ENCODE measurements at places on chromosomes 13 and 19.

DNA sequence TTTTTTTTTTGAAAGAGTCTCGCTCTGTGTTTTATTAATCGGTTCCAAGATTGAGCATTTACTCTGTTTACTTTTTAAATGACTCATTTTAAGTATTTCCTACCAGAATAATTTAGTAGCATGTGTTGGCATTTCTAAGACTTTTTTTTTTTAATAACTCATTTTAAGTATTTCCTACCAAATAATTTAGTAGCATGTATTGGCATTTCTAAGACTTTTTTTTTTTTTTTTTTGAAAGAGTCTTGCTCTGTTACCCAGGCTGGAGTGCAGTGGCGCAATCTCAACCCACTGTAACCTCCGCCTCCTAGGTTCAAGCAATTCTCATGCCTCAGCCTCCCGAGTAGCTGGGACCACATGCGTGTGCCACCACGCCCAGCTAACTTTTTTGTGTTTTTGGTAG, 13.1 kb downstream of the SETDB2 start:
- DNase-seq: peak; percentile 10

DNA sequence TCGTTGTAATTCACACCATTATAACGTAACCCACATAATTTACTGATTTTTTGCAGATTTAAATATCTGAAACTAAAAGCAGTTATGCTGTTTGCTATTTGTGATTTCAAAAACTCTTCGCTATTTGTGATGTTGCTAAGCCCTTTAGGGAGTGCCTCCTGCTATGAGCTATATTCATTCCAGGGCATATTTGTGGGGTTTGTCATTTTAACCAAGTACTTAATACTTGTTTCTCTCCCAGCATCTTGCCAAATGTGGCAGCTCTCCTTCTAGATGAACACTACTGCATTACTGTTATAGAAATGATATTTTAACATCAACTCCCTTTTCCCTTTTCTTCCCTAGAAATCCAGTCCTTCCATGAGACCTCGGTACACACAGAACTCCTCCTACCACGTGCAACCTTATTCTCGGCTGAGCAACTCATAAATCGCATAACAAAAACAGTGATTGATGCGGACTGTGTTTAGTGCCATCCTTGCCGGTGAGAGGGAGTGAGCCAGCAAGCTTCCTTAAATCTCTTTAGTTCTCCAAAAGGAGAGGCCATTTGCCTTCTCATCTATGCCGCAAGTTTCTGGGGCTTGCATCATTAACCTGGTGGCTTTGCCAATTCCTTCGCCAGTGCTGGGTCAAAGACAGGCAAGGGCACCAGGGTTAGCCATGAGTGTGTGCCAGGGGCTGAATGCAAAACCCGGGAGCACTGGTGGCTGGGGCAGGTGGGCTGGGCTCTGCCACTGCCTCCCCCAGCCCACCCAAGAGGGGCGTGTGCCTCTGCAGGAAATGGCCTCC, 33.4 kb downstream of the RFX2 start:
- peak; percentile 82 for DNase-seq

- no peak for DNase-seq
Observed at GRCh38 chr19:45820413-45821102, 5.5 kb upstream of the RSPH6A start.

DNA sequence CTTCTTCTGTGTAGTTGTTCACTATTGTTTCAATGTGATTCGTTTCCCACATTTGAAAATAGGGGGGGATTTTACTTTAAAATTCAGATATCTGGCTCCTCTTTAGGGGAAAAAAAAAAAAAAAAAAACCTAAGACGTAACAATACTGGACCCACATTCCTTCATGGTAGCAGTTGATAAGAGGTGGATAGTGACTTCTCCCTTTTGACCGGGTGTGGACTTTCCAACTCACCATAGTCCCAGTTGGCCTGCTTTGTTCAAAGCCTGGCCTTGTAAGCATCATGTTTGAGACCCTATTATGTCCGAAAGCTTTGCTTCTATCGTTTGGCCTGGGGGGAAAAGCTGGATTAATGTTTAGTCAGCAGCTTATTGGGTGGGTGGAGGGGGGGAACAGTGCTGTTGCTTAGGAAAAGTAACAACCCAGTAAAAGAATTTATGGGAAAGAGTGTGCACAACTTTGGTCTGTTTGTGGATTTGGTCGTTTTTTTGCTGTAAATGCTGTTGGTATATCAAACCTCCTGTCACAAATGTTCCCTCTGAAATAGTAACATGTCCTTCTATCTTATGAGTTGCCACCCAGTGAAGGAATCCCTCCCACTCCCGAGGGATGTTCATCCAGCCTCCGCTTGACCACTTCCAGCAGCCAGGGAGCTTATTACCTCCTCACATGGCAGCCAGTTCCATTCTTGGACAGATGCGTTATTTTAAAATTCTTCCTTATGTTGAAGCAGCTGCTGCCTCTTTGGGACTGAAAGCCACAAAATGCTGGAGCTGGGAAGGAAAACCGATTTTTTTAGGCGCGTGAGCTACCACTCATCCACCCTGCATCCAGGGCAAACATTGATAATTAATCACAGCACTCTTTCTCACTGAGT, 10.4 kb downstream of the SAMD4B start:
- peak; percentile 43 for DNase-seq

GRCh38 chr19:7152568-7152967, 83.1 kb downstream of the ZNF557 start:
- DNase-seq: no peak

All from AG20443 (cell line).